ENCODE measurements at places on chromosomes 7 and 10.

GRCh38 chr10:127210936-127211466 lies 14.6 kb upstream of the INSYN2A start:
- no peak for DNase-seq

- DNase-seq, result no peak
Measured at GRCh38 chr7:132906193-132906835, 175.6 kb downstream of the CHCHD3 start.

GRCh38 chr7:143463556-143463955 lies 14.1 kb upstream of the TAS2R41 start:
- no peak for DNase-seq

GRCh38 chr10:17340144-17340829 lies 112.2 kb downstream of the VIM start:
- no peak for DNase-seq

GRCh38 chr10:43024524-43024923 lies 52.3 kb upstream of the RET start:
- DNase-seq, result no peak

DNA sequence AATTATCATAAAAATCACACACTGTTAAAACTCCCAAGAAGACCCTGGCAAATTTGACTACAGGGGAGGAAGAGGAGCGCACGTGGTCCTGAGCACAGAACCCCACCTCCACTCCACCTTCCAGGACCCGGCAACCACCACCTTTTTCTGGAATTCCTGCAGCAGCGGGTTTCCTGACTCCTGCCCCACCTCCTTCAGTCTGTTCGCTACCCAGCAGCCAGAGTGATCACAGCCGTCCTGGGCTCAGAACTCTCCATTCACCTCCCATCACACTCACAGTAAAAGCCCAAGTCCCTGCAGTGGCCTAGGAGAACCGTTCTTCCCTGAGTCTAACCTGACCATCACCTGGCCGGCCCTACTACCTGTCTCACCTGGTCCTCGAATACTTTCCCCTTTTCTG lies 107.4 kb upstream of the FAM204A start:
- no peak for DNase-seq

DNA sequence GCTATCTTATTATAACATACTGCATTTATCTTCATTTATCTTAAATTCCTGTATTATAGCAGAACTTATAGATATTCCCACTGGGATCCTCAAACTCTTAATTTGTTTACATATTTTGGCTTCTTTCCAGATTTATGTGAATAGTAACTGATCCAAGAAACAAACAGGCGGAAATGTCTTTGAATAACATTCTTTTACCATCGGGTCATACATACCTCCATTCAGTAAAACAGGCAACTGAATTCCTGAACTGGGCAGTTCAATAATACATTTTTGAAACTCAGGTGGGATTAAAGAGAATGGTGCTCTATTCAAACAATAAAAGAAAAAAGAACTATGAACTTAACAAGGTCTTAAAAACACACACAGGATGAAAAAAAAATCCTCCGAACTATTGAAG lies 337.4 kb downstream of the CRPPA start:
- DNase-seq, result no peak
